Progenitor cell of endocrine pancreas (in vitro differentiated cells): ENCODE measurements at places on chromosomes 2 and 18. TPM values are rescaled to one million over a fixed set of nuclear protein-coding genes. Genes with fewer than 3 reads are reported as not detected.

CD8B2 gene
- total RNA-seq = not detected in 2 replicates

GRCh38 chr2:32136097-32136496 is 29.6 kb upstream of the SLC30A6 start:
- H3K36me3 ChIP-seq = peaks cover 17% of the 10 kb centered on the region
- no peak for DNase-seq
- H3K27ac ChIP-seq = no peak overlapping the region
- H3K4me3 ChIP-seq = no peak overlapping the region
- H3K4me1 ChIP-seq = no peaks in the 10 kb centered on the region

- H3K36me3 ChIP-seq = no peaks in the 10 kb centered on the region
- peaks cover 67% of the 10 kb centered on the region for H3K27me3 ChIP-seq
- peaks cover 4% of the 10 kb centered on the region for H3K4me1 ChIP-seq
Measured at GRCh38 chr2:216366777-216367471, 5.4 kb downstream of the MARCHF4 start.

LDAH gene
- total RNA-seq = 25.1 and 34.3 TPM in 2 replicates

DNA sequence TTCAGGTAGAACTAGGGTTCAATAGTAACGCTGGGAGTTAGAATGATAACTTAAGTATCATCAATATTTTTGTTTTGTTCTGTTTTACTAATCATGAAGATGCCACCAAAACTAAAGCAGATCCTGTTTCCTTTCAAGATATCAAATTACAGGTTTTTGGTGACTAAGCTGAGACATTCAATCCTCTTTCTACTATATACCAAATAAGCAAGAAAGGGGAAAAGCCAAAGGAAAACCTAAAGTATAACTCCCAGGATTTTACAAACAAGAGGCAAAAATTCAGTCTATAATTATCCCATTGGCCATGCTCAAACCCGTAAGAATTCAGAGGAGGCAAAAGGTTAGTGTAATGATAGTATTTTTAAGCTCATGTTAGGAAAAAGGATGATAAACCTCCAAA is 175.2 kb upstream of the CCDC150 start:
- H3K4me3 ChIP-seq = no peak overlapping the region
- H3K27me3 ChIP-seq = no peaks in the 10 kb centered on the region
- no peak for DNase-seq
- H3K36me3 ChIP-seq = no peaks in the 10 kb centered on the region
- H3K27ac ChIP-seq = peak overlapping the region; percentile 42
- peaks cover 8% of the 10 kb centered on the region for H3K4me1 ChIP-seq

GRCh38 chr2:41791523-41791922 is 256.3 kb upstream of the PKDCC start:
- H3K4me3 ChIP-seq = no peak overlapping the region
- H3K27ac ChIP-seq = peak overlapping the region; percentile 68
